ENCODE measurements at places on chromosomes 7 and 10. TPM values are rescaled to one million over a fixed set of nuclear protein-coding genes. Genes with fewer than 3 reads are reported as not detected.

Gene BBIP1
- total RNA-seq = 32.9 TPM

DNA sequence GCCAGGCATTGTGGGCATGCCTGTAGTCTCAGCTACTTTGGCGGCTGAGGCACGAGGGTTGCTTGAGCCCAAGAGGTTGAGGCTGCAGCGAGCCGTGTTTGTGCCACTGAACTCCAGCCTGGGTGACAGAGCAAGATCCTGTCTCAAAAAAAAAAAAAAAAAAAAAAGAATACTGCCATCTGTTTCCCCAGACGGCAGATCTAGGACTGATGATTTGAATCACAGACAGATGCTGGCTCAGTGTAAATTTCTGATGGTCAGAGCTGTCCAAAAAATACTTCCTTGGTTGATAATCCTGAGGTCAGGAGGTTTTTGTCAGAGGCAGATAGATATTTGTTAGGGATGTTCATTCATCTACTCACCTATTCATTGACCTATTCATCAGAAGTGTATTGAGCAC is 130.7 kb downstream of the REEP3 start:
- DNase-seq = no peak

- DNase-seq = no peak
Observed at GRCh38 chr7:150435047-150435389, 15.4 kb upstream of the GIMAP8 start.

Gene MAGI2
- 0.84 TPM for total RNA-seq

Gene IRF5
- total RNA-seq = 73.4 TPM

Gene AGMO
- 1.3 TPM for total RNA-seq

DNA sequence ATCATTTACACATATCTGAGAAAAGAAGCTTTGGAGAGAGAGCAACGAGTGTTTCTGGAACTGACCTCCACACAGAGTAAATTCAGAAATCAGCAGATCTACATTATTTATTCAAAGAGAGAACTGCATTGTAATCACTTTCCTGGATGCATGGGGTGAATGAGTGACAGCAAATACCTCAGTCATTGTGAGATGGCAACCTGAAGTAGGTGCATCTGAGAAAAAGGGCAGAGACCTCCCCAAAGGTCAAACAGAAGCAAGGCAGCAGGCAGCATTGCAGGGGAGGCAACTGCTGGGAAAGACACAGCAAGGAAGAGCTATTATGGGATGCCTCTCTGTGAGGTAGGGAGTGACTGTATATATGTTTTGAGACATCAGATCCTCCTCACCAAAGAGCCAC is 26.5 kb upstream of the SMIM30 start:
- DNase-seq = no peak

Gene KIAA1217
- total RNA-seq = 1.3 TPM

Gene SMARCD3
- total RNA-seq = 13.1 TPM

- DNase-seq = no peak
Observed at GRCh38 chr10:126439942-126440341, 51.7 kb upstream of the ADAM12 start.

- no peak for DNase-seq
Observed at GRCh38 chr10:121880895-121881294, 46.9 kb downstream of the ATE1 start.

Gene SMKR1
- not detected for total RNA-seq

DNA sequence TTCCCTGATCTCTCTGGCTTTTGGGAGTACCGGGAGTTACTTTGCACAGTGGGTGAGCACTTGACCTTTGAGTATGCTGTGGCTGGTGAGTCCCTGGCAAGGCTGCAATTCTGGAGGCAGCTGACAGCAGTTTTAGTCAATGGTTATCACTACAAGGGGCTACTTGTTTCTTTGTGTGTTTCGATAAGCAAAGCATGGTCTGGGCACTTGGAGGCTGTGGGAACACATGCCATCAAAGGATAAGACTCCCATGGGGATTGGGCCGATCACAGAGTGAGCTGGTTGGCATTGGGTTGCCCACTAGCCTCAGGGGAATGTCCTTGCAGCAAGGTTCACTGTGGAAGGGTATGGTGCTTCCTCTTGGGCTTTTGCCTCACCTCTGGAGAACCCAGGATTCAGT is 208.2 kb downstream of the SNX13 start:
- DNase-seq = no peak

GRCh38 chr7:7112868-7113267 is 69.5 kb upstream of the C1GALT1 start:
- no peak for DNase-seq

DNA sequence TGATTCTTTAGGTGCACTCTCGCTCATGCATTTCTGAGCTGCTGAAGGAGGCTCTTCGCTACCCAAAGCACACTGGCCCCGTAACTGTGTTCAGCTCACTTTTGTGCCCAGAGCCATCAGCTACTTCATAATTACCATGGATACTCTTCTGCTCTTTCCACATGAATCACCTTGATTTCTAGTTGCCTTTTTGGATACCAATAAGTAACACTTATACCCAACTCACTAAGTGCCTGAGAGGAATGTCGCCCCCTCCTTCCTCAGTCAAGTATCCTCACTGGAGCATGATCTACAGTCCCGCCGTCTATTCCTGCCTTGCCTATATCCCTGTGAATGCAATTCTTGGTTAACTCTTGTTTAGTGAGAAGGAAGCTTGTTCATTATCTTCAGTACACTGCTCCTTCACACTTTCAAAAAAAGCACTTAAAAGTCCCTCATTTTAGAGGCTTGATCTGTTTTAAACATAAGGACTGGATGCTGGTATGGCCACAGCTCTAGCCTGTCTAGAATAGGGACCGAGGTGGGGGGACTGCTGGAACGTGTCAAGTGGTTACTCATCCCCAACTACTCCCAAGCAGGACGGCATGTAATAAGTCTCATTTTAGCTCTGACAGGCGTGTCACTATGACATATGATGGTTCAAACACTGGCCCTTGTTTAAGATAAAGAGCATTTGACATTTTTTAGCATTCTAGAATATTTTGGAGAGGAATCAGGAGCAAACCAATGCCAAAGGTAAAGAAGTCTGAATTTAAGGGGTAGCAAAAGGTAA is 23.7 kb downstream of the SVIL start:
- peak; percentile 47 for DNase-seq

GRCh38 chr10:91103384-91104192 is 116.9 kb upstream of the PCGF5 start:
- no peak for DNase-seq

Gene DNAH11
- 0.06 TPM for total RNA-seq

Gene AKR1C4
- not detected for total RNA-seq

Gene ZNF398
- 2.4 TPM for total RNA-seq

- DNase-seq = no peak
Observed at GRCh38 chr7:73683788-73684693, 644 bp downstream of the BUD23 start.

- DNase-seq = no peak
Observed at GRCh38 chr10:112607506-112607905, 160.5 kb downstream of the VTI1A start.

- DNase-seq = no peak
Observed at GRCh38 chr7:20870977-20871376, 84.3 kb upstream of the SP8 start.

GRCh38 chr7:29610086-29610485 is 46.5 kb downstream of the PRR15 start:
- no peak for DNase-seq

DNA sequence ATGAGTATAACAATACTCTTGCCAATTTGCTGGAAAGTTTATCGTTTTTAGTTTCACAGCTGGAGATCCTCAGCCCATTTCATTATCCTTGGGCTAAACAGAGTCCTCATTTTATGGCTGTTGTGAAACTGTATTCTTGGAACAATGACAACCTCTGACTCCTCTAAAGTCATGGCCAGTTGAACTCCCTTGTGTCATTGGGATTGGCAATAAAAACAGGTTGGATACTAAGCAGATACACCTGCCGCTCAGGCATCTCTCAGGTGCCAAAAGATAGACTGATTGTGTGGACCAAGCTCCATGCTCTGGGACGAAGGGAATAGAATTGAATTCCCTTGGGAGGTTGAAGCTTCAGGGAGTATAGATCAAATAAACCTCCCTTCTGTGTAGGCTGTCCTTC is 182.2 kb downstream of the WDR11 start:
- DNase-seq = no peak

Gene ANKRD30A
- total RNA-seq = not detected

DNA sequence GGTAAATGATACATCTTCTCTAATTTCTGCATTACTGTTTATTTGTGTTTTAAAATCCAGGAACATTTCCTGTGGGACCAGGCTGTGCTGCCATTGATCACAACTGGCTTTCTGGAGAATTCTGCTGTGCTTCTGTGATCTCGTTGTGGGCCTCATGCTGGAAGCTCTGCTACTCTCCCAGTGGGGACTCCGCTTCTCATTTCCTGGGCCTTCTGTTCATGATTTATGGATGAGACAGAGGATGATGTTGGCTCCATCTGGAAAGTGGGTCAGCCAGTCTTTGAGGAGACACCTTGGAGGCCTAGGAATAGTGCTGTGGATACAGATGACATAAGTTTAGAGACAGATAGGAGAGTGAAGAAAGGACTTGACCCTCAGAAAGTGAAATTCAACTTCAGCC is 15.2 kb upstream of the GPR158 start:
- DNase-seq = no peak

GRCh38 chr10:114874827-114875411 is 53.3 kb downstream of the FHIP2A start:
- DNase-seq = no peak

Gene PNLIP
- total RNA-seq = not detected

- no peak for DNase-seq
Observed at GRCh38 chr10:73814896-73815718, 3.7 kb upstream of the NDST2 start.

- no peak for DNase-seq
Observed at GRCh38 chr10:101116754-101117153, 14.3 kb upstream of the TLX1 start.

- no peak for DNase-seq
Observed at GRCh38 chr10:119377958-119378736, 164.4 kb downstream of the RGS10 start.

Gene CYP2C19
- 0.41 TPM for total RNA-seq

- no peak for DNase-seq
Observed at GRCh38 chr10:51109801-51110533, 35.7 kb downstream of the PRKG1 start.

DNA sequence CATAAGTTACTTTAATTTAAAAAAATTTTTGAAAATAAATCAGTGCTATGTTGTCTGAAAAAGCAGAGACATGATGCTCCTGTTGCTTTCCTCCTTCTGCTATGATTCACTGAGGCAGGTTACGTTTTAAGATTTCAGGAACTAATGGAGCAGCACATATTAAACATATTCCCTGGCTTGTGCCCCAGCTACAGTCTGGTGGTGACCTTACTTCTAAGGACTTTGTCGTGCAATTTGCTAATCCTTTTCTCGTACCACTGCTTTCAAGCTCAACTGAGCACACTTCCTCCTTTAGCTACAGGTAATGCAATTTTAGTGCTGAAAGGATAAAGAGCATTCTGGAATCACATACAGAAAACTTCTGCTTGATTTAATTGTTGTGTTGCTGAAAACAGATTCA is 16.2 kb upstream of the PRR15 start:
- DNase-seq = no peak

Gene FAM180A
- total RNA-seq = 0.84 TPM

Gene EBLN1
- total RNA-seq = not detected

Gene ZNF727
- not detected for total RNA-seq

Gene KCNH2
- total RNA-seq = 8.4 TPM

GRCh38 chr7:461453-462172 is 58.0 kb downstream of the PDGFA start:
- DNase-seq = no peak

Gene SFTPA1
- not detected for total RNA-seq

- peak; percentile 47 for DNase-seq
Observed at GRCh38 chr10:32149252-32149955, 93.2 kb upstream of the KIF5B start.
